ENCODE measurements at places on chromosomes 2 and 18.

DNA sequence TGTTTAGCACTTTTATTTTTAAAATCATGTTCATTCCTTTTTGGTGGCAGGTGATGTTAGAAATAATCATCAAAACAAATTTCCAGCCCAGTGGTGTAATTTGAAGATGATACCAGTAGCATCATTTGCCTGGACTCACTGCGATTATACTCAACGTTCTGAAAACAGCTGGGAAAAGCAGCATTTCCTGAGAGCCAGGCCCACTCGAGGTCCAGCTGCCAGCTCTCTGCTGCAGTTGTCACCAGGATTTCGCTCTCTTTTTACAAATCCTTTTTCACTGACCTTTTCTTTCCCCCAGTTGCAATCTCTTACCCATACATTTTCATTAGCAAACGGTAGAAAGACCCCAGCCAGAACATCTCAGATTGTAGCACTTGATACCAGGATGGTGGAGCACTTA lies 110.6 kb upstream of the LYPD1 start:
- peak; percentile 43 for DNase-seq

DNA sequence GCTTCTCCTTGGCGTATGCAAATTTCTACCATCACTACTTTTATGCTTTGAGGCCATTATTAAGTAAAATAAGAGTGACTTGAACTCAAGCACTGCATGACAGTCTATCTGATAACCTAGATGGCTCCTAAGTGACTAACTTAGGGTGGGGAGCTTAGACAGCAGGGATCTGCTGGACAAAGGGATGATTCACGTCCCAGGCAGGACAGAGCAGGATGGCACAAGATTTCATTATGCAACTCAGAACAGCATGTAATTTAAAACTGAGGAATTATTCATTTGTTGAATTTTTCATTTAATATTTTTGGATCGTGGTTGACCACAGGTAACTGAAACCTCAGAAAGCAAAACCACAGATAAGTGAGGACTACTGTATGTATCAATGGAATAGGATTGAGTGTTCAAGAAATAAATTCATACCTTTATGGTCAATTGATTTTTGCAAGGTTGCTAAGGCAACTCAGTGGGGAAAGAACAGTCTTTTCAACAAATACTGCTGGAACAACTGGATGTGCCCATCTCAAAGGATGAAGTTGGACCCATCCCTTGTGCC lies 115.3 kb downstream of the MBD2 start:
- DNase-seq = no peak

GRCh38 chr18:59646963-59647307 lies 50.3 kb downstream of the CCBE1 start:
- DNase-seq = no peak

DNA sequence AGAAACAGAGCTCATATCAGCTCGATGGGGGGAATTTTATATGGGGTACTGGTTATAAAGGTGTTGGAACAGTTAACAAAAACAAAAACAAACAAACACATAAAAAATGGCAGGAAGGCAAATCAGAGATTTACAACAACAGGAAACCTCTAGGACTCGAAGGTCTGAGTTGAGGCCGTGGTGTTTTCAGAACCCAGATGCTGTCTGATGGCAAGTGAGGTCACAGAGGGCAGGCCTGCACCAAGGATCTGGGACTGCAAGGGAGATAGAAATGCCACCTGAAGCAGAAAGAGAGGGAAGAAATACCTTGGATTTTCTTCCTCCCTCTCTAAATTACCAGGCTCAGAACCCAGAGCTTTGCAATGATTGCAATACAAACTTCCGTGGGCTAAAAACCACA lies 429.5 kb downstream of the ZNF521 start:
- no peak for DNase-seq

DNA sequence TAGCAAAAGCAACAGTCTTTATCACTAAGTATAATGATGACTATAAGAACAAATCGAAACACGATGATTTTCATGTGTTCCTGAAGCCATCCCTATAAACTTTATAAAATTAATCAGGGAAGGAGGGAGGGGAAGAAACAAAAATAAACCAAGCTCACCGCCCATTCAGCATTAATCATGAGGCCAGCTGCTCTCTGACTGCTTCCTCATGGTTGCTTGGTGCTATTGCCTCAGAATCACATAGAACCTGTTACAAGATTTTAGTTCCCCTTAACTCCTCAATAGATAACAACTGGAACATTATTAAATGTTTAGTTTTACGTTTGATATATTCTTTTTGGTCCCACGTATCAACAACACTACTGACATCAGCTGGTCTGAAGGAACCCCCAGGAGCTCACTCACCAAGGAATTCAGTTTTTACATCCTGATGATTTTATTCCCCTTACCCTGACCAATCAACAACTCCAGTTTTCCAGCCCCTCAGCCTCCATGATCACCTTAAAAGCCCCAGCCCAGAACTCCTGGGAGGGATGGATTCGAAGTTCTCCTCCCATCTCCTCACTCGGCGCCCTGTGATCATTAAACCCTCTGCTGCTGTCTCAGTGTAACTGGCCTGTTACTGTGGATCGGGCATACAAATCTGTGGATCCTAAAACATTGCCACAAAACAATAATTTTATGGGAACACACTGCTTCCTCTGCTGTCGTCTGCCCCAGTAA lies 10.6 kb upstream of the HNRNPLL start:
- DNase-seq = no peak

DNA sequence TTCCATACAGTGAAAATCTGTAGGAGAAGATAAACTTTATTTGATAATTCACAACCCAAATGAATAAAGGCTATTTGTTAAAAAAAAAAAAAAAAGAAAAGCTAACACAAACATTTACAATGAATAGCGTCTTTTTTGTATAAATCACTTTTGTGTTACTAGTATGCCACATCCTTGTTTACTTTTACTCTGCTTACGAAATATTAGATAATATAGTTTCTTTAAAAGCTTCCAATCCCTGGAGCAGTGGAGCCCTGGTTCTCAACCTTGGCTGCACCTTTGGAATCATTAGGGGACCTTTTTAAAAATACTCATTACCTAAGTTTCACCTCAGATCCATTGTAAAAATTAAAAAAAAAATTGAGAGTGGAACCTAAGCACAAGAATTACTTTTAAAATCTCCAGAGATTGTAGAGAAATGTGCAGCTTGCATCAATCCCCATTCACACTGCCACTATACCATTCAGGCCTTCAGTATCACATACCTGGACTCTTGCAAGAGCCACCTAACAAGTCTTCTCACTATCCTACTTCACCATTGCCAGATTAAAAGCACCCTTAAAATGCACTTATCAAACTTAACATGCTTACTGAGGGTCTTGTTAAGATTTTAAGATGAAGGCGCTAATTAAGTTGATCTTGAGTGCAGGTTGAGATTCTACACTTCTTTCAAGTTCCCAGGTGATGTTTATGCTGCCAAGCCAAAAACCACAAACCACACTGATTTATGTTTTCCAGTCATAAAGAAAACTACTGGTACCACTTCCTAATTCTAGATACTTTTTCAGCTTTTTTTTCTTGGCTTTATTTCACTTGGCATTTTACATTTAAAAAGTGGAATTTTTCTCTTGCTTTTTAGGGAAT lies 59.7 kb upstream of the ZC3H15 start:
- no peak for DNase-seq

- peak; percentile 22 for DNase-seq
These were observed 781 bp upstream of the SLC5A6 start for GRCh38 chr2:27212626-27213471.

DNA sequence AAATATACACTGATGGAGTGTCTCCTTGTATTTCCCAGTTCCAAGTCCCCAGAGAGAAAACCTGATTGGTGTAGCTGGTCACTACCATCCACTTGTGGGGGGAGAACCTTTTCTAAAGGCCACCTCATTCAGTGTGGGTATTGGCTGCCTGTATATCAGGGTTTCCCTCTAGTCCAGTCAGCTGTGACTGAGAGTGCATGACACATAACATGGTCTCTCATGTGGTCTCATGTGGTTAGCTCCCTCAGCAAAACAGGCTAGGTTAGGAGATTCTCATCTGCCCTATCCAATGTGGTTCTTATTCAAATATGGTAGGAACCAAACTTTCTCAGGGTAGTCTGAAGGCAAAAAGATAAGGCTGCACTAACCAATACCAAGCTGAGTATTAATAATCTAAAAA lies 4.1 kb upstream of the GORASP2 start:
- DNase-seq = no peak

DNA sequence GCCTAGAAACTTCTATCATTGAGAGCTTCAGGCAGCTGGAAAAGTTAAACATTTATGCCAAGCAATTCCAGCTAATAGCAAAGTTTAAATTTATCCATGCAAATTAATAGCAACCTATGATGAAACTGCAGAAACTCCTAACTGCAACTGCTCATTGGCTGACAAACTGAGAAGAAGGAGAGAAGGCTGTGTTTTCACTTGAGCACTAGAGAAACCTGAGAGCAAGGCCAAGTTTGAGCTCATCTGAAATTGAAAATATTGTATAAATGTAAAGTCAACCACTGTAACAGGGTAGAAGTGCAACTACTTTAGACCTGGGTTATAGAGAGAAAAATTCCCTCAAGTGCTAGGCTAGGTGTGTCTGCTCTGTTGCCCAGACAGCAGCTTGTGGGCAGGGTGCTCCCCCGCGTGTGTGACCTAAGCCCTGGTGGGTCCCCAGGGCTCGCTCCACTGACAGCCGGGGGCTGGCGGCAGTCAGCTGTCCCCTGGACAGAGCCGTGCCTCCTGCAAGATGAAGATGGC lies 50.2 kb downstream of the CABYR start:
- no peak for DNase-seq

DNA sequence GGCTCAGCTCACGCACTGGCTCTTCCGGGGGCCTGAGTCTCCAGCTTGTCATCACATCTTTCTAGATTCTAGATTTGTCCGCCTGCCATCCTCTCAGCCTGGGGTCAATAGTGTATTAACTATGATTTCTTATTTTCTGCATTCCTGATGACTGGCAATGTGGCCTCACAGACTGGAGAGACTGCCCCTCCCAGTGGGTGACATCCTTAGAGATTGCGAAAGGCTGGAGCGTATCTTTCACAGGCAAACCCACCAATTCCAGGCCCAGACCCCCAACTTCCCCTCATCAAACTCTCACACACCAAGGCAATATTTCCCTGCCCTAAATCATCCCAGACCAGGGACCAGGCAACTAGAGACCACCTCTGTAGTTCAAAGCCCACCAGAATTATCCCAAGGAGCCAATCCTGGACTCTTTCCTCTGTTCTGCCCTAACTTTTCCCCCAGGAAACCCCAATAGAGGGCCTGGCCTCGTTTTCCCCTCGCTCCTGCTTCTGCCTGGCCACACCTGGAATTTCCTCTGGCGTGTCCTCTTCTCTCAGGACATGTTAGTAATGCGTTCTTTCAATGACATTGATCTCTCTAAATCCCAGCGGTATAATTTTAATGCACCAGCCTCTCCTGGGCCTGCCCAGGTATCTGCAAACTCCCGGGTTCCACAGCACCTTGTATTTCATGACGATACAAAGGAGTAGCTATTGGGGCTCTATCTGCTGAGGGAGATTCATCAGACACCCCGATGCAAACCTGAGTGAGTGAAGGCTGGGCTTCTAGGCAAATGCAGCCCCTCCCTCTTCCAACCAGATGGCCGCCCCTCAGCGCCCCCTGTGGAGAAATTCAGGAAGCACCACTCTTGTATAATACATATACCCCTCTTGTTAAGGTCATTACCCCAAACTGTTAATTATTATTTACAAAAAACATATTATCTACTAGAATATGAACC lies 2.4 kb upstream of the KCNF1 start:
- no peak for DNase-seq

- no peak for DNase-seq
These were observed 360.0 kb downstream of the PTPRM start for GRCh38 chr18:7927119-7927518.
